ENCODE measurements at places on chromosomes 4 and X. TPM values are rescaled to one million over a fixed set of nuclear protein-coding genes. Genes with fewer than 3 reads are reported as not detected.

GRCh38 chrX:151151665-151152267 lies 24.6 kb upstream of the GPR50 start:
- DNase-seq, result peak; percentile 71

DNA sequence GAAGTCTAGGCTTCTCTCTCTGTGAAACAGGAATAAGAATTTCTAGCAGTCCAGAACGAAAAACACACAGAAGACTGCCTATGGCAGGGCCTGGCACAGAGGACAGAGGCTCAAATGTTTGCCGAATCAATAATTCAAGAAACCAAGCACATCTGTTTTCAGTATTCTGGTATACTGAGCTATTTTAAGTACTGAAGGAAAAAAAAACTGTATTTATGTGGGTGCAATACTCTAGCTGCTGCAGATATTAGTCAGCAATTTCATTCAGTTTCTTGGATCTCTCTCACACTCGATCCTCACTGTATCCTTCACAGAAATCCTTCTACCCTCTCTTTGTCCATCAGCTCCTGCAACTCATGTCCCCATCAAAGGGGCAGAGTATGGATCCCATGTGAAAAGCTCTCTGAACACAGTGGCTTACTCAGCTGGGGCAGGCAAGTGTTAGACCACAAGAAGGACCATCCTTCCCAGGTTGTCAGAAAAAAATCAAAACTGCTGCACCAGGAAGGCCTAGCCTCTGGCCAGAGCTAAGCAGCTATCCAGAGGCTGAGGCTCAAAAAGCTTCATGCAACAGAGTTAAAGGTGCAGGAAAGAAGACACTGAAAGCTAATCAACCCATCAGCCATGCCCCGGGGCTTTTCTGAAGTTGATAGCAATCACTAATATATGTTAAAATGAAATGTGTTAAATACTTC lies 9.1 kb upstream of the USO1 start:
- no peak for DNase-seq

DNA sequence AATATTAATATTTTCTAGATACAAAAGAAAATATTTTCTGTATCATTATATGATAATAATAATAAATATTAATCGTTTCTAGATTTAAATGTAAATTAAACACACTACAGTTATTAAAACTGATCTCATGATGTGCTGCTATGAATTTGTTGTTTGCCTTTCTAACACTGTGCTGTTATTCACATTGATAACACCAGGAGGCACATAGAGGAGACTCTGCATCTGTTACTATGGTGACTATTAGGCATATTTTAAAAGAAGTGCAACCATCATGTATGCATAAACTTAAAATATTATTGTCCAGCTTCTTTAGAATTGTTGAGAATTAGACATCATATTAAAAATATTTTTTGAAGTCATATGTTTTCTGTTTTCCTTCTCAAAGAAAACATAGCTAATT lies 11.8 kb upstream of the PDGFC start:
- peak; percentile 65 for DNase-seq

DNA sequence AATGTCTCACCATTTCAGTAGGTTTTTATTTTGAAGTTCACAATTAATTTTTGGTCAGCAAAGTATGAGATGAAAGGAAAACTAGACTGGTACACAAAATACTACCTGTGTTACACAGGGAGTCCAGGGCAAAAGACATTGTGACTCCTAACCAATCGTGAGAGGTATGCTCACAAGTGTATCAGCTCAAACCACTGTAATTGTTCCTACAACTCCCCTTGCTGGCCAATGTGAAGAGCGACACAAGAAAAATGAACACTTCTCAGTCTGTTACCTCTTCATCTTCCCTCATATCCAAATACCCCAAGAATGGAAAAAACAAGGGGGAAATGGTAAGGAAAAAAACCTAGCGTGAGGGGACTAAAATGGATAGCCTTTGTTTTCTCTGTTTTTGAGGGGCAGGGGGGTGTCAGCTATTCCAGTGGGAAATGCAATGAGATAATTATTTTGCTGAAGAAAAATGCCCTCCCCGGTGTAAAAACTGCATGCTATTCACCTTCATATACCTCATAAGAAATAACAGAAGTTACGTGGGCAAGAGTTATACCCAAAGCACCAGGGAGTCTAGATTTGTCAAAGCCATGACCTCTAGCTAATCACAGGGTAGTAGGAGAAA lies 30.6 kb upstream of the NSUN7 start:
- peak; percentile 35 for DNase-seq

DNA sequence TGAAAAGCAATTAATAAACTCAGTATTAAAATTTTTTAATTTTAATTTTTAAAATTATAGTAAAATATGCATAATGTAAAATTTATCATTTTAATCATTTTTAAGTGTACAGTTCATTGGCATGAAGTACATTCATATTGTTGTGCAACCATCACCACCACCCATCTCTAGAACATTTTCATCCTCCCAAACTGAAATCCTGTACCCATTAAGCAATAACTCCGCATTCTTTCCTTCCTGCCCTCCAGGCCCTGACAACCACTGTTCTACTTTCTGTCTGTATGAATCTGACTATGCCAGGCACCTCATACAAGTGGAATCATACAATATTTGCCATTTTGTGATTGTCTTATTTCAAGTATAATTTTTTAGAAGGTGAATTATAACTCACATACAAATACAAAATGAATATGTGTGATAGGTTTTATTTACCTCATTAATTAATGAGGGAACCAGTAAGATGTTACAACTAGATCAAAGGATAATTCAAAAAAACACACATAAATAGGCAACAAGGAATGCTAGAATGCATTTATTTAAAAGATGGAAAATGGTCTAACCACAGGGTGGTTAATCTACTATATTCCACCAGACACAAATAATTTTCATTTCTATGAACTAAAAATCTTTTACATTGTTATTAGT lies 13.1 kb upstream of the AFF1 start:
- no peak for DNase-seq

JCHAIN gene
- not detected for total RNA-seq

Data from lung microvascular endothelial cell (primary cell).